ENCODE measurements at places on chromosomes 12 and 14. TPM values are rescaled to one million over a fixed set of nuclear protein-coding genes. Genes with fewer than 3 reads are reported as not detected.
A peak's percentile ranks its signal among the peaks of the same experiment; 100 is the strongest.

CCDC198 gene
- total RNA-seq, result not detected

XRCC3 gene
- total RNA-seq, result 46.7 TPM

DNA sequence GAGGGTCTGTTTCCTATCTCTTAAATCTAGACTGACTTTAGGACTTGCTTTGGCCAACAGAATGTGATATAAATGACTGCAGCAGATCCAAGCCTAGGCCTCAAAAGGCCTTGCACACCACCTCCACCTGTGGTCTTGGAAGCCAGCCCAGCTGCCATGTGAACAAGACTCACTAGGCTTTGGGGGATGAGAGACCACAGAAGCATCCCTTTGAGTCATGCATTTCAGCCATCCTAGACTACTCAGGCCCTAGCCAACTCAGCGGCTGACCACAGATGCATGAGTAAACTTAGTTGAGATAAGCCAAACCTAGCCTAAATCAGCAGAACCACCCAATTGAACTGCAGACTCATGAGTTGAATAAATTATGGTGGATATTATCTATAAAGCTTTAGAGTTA, 87.7 kb downstream of the KCNH5 start:
- H3K36me3 ChIP-seq, result peaks cover 13% of the 10 kb centered on the region
- no peak overlapping the region for H3K27ac ChIP-seq
- no peaks in the 10 kb centered on the region for H3K4me1 ChIP-seq

DNA sequence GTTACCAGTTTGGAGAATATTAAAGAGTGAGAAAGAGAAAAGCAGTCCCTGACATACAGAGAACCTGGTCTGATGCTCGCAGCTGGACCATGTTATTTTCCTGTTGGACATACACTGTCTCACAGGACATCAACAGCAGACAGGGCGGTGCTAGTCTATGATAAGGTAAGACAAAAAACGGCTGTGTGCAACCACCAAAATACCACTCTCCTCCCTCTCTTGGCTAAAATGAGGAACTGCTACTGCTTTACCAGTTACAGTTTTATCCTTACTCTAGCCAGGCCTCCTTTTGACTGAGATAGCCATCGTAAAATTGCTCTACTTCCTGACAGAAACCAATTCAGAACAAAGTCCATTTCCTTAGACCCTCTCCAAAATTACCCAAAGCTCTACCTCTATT, 47.0 kb upstream of the ERGIC2 start:
- no peaks in the 10 kb centered on the region for H3K4me1 ChIP-seq
- H3K36me3 ChIP-seq, result peaks cover 17% of the 10 kb centered on the region
- no peak for DNase-seq
- H3K27me3 ChIP-seq, result peaks cover 11% of the 10 kb centered on the region
- H3K4me3 ChIP-seq, result no peak overlapping the region

- DNase-seq, result no peak
- no peak overlapping the region for H3K27ac ChIP-seq
- peaks cover 14% of the 10 kb centered on the region for H3K4me1 ChIP-seq
- H3K36me3 ChIP-seq, result peaks cover 12% of the 10 kb centered on the region
- H3K4me3 ChIP-seq, result no peak overlapping the region
- H3K27me3 ChIP-seq, result no peaks in the 10 kb centered on the region
These were observed 128.5 kb upstream of the ATF1 start for GRCh38 chr12:50635364-50635763.

- no peaks in the 10 kb centered on the region for H3K27me3 ChIP-seq
- H3K4me1 ChIP-seq, result peaks cover 12% of the 10 kb centered on the region
- peak overlapping the region; percentile 91 for H3K27ac ChIP-seq
- H3K36me3 ChIP-seq, result no peaks in the 10 kb centered on the region
- no peak overlapping the region for H3K4me3 ChIP-seq
These were observed 31.9 kb downstream of the FOS start for GRCh38 chr14:75310295-75311111.

DNA sequence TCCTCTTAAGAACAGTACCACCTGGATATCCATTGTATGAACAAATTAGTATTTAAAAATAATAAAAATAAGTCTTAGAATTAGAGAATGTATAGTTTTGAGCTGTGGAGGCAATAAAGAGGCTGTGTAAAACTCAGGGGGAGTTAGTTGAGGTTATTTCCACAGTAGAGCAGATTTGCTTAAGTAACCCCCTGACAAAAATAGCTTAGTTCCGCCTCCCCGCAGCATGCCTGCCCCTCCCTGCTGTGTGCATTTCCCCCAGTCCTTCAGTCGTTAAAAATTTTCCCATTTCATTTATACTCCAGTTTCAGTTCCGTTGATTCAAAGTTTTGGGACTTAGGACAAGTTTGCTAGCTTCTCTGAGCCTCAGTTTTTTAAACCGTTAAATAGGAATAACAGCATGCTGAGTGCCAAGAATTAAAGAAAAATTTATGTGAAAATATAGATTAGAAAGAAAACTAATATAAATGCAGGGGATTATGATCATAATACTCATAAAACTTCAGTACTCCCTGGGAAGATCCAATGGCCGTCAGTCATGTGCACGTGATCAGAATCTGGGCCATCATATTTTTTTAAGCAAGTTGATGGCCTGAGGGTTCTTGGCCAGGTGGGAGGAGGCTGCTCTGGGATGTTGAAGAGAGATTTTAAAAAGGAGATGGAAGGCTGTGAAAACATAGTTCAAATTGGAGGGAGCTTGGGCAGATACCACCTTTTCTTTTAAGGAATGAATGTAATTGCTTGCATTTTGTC, 14.5 kb upstream of the SLC38A2 start:
- no peaks in the 10 kb centered on the region for H3K27me3 ChIP-seq
- H3K4me3 ChIP-seq, result peak overlapping the region; percentile 47
- H3K36me3 ChIP-seq, result peaks cover 14% of the 10 kb centered on the region
- no peak for DNase-seq
- peaks cover 82% of the 10 kb centered on the region for H3K4me1 ChIP-seq
- peak overlapping the region; percentile 98 for H3K27ac ChIP-seq

DNA sequence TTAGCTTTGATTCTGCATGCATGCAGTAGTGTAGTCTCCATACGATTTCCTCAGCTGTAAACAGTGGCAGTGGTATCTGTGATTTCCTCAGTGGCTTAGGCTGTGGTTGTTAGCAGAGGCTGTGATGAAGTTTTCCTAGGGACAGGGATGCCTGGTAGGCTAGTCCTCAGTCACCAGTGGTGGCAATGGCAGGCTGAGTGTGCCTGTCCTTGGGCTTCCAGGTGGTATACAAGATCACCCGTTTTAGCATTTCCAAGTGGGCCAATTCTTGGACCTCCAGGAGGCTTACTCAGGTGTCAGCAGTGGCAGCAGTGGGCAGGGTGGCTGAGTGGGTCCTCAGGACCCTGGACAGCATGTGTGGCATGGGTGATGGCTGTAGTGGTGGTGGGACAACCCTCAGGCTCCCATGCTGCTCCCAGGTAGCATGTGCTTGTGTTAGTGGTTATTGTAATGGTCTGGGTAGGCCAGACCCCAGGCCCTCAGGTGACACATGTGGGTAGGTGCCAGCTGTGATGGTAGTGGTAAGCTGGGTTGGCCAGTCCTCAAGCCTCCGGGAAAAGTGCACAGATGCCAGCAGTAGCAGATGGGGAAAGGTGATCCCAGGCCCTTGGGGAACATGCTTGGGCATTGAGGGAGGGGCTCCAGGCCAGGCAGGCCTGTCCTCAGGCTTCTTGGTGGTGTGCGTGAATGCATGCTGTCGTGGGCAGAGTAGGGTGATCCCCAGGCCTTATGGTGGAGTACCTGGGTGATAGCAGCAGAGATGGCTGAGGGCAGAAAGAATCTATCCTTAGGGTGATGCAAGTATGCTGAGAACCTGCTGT, 146.5 kb downstream of the PAPOLA start:
- no peak for DNase-seq
- no peak overlapping the region for H3K27ac ChIP-seq
- H3K27me3 ChIP-seq, result no peaks in the 10 kb centered on the region
- H3K4me3 ChIP-seq, result no peak overlapping the region
- H3K4me1 ChIP-seq, result no peaks in the 10 kb centered on the region

MAPK1IP1L gene
- total RNA-seq, result 107 TPM

HECTD4 gene
- total RNA-seq, result 32.2 TPM

GRCh38 chr14:72543341-72543740, 350.6 kb downstream of the DPF3 start:
- H3K4me1 ChIP-seq, result peaks cover 25% of the 10 kb centered on the region
- no peaks in the 10 kb centered on the region for H3K36me3 ChIP-seq
- no peak overlapping the region for H3K4me3 ChIP-seq

DNA sequence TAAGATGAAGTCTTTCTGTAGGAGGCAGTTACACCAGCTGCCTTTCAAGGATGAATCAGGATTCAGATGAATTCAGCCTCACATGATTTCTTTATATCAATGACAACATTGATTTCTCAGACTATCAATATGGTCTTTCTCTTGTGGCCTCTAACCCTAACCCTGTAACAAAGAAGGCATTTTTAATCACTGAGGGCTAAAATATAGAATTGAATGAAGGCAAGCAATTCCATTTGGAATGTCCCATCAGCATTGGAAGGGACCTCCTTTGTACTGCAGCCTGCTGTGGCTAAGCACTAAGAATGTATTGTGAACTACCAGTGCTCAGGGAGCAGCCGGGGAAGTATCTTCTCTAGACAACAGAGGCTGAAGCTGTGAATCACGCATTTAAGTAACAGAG, 90.6 kb upstream of the FRMD6 start:
- H3K27me3 ChIP-seq, result no peaks in the 10 kb centered on the region
- H3K27ac ChIP-seq, result no peak overlapping the region
- H3K4me1 ChIP-seq, result peaks cover 20% of the 10 kb centered on the region
- H3K36me3 ChIP-seq, result no peaks in the 10 kb centered on the region

PTGR2 gene
- total RNA-seq, result 23.6 TPM

TPPP2 gene
- not detected for total RNA-seq

DNA sequence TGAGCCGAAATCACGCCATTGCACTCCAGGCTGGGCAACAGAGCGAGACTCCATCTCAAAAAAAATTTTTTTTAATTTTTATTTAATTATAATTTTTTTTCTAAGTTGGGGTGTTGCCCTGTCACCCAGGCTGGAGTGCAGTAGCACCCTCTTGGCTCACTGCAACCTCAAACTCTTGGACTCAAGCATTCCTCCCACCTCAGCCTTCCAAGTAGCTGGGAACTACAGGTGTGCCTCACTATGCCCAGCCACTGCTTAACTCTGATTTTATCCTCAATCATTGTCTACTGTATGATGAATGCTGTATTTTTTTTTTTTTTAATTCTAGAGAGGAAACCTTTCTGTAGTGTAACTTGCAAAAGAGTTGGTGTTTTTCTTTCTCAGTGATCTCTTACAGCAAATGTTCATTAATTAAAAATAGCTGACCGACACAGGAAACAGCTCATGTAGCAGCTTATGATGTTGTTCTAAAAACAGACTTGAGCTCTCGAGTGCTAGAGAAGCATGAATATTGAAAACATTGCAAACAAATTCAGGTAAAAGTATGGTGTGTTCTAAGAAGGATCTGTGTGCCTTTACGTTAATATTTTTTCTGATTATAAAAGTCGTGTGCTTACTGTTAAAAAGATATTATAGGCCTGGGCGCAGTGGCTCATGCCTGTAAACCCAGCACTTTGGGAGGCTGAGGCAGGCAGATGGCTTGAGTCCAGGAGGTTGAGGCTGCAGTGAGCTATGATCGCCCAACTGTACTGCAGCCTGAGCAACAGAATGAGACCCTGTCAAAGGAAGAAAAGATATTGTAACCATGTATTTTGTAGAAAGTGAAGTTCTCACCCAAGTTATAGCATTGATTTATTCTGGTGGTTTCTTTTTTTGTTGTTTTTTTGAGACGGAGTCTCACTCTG, 68.9 kb downstream of the FGD4 start:
- H3K27ac ChIP-seq, result peak overlapping the region; percentile 36
- H3K36me3 ChIP-seq, result peaks cover 33% of the 10 kb centered on the region
- DNase-seq, result no peak

DNA sequence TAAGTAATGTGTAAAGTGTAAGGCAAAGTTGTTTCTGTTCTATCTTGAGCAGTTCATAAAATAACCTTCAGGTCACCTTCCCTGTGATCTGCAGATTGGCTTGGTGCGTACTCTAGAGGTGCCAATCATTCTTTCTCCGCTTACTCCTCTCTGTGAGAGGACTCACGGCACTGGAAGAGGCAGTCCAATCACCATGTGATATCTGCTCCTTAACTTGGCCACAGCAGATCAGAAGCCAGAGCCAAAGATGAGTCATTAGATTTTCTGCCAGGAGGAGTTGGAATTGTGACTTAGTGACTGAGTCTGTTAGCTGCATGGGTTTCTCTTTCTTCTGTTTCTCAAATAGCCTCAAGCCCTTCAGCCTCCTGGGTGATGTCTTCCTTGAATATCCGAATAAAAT, 165.5 kb downstream of the SLC41A2 start:
- no peak overlapping the region for H3K27ac ChIP-seq
- DNase-seq, result no peak
- peaks cover 5% of the 10 kb centered on the region for H3K27me3 ChIP-seq
- H3K36me3 ChIP-seq, result no peaks in the 10 kb centered on the region
- peaks cover 28% of the 10 kb centered on the region for H3K4me1 ChIP-seq

GRCh38 chr12:3304436-3305165, 186.4 kb upstream of the PRMT8 start:
- H3K27me3 ChIP-seq, result no peaks in the 10 kb centered on the region
- no peaks in the 10 kb centered on the region for H3K36me3 ChIP-seq
- H3K27ac ChIP-seq, result no peak overlapping the region
- H3K4me1 ChIP-seq, result peaks cover 11% of the 10 kb centered on the region

- H3K4me1 ChIP-seq, result peaks cover 22% of the 10 kb centered on the region
- DNase-seq, result peak; percentile 12
- H3K4me3 ChIP-seq, result no peak overlapping the region
- H3K27me3 ChIP-seq, result no peaks in the 10 kb centered on the region
These were observed 6.1 kb downstream of the CEP170B start for GRCh38 chr14:104871145-104871655.

LMNTD1 gene
- total RNA-seq, result not detected

DNA sequence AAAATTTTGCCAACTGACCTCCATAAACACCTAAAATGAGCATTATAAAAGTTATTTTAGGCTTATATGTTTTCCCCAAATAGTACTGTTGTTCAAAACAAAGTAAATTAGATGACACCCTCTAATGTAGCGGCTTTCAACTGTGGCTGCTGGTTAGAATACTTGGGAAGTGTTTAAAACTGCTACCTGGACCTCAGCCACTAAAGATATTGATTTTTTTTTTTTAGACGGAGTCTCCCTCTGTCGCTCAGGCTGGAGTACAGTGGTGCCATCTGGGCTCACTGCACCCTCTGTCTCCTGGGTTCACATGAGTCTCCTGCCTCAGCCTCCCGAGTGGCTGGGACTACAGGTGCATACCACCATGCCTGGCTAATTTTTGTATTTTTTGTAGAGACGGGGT, 16.2 kb downstream of the PRORP start:
- no peak overlapping the region for H3K4me3 ChIP-seq
- DNase-seq, result no peak
- no peaks in the 10 kb centered on the region for H3K27me3 ChIP-seq
- peaks cover 2% of the 10 kb centered on the region for H3K4me1 ChIP-seq
- H3K36me3 ChIP-seq, result peaks cover 8% of the 10 kb centered on the region

SLCO1B1 gene
- 0.37 TPM for total RNA-seq

Data from WTC11 (cell line).